Astrocyte of the hippocampus (primary cell): ENCODE measurements at places on chromosomes 7 and 10.

- DNase-seq = no peak
These were observed 31.9 kb upstream of the TBX20 start for GRCh38 chr7:35285799-35286198.

DNA sequence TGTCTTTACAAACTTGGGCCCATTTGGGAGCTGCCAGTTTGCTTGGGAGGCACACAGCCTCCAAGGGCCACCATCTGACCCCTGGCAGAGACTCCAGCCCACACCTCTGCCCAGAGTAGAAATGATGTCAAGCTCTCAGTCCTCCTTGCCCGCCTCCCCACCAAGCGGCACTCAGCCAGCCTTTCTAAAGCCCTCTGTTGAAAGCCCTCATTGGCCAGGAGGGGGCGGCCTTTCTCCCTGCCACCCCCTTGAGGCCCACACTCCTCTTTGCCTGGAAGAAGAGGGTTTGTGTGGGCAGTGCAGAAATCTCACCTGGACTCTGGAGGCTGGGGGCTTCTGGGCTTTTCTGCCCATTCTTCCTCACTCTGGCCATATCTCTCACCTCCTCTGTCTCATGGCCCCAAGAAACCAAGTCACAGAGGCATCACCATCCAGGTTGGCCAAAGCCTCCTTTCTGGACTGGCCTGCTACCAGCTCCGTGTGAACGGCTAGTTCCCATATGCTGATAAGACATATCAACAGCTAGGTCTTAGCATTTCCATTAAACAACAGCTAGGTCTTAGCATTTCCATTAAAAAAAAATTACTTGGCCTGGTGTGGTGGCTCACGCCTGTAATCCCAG, 36.1 kb downstream of the UBTD1 start:
- DNase-seq = no peak

DNA sequence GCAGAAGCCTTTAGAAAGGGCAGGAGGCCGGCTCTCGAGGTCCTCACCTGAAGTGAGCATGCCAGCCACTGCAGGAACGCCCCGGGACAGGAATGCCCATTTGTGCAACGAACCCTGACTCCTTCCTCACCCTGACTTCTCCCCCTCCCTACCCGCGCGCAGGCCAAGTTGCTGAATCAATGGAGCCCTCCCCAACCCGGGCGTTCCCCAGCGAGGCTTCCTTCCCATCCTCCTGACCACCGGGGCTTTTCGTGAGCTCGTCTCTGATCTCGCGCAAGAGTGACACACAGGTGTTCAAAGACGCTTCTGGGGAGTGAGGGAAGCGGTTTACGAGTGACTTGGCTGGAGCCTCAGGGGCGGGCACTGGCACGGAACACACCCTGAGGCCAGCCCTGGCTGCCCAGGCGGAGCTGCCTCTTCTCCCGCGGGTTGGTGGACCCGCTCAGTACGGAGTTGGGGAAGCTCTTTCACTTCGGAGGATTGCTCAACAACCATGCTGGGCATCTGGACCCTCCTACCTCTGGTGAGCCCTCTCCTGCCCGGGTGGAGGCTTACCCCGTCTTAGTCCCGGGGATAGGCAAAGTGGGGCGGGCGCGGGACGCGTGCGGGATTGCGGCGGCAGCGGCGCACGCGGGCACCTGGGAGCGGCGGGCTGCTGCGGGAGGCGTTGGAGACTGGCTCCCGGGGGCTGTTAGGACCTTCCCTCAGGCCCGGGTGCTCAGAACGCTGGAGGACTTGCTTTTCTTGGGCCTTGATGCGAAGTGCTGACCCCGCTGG, at the start of gene FAS:
Gene FAS, plus strand, starts transcription at position 415 of the 777 bp plus-strand sequence. Its CDS starts 79 bp downstream, at position 494.
- DNase-seq = peak; percentile 80

GRCh38 chr7:103336761-103337160, 7.8 kb downstream of the DNAJC2 start:
- no peak for DNase-seq

DNA sequence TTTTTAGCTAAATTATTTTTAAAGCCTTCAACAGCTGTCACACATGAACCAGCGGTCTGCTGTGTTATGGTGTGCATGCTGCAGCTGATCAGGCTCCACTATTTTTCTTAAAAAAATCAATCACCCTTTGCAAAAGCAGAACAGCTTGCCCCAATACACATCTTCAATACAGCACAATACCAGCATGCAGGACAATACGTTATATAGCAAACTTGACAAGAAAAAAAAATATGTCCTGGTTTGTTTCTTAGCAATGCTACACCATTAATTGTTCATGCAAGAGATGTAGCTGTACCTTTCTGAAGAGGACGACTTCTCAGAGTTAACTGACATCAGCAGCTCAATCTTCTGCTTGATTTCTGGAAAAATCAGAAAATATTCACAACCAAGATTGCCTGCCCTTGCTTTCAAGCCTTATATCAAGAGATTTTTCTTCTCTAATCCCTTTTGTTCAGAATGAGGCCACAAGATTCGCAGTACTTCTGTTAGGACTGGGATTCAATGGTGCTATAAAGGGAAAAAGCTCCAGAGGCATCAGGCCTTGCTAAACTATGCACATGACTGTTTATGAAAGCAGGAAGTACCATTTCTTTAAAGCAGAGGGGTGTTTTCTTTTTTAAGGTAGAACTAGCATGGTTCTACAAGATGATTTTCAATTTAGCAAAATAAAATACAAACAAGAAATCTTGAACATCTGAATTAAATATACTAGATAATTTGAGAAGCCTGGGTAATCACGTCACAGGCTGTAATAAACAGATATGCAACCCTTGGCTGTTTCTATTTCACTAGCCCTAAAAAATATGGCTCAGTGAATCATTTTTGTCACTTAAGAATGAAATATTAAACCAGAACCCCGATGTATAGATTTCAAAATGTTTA, 120.0 kb downstream of the SRPK2 start:
- DNase-seq = peak; percentile 64

DNA sequence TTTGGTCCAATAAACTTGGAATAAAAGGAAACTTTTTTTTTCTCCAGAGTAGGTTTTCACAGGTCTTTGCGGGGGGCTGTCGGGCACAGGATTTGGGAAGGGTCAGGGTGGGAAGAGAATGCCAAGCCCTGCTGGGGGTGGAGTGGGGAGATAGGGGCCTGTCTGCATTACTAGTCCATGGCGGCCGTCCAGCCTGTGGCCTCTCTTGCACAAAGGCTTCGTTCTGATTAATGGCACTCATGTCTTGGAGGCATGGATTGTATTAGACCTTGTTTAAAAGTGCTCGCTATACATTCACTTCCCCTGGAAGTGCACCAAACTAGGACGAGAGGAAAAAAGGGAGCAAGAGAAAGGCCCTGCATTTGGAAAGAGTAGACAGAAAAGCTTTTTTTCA, 37.2 kb downstream of the LRMDA start:
- DNase-seq = no peak

DNA sequence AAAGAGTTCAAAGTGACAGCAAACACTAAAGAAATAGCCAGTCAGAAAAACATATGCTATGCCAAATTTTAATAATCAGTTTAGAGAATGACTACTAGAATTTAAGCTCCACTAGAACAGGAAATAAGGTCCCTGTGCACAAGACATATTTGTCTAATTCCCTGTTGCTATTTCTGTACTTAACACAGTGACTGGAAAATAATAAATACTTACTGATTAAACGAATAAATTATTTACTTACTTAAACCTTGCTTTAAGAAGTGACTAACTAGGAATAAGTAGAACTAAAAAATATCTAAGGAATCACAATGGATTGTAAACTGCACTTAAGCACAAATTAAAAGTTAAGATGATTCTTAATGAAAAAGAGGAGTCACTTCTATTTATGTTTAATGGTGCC, 22.3 kb downstream of the NPS start:
- no peak for DNase-seq

- DNase-seq = no peak
These were observed 184.6 kb downstream of the KCNMA1 start for GRCh38 chr10:77452952-77453564.

DNA sequence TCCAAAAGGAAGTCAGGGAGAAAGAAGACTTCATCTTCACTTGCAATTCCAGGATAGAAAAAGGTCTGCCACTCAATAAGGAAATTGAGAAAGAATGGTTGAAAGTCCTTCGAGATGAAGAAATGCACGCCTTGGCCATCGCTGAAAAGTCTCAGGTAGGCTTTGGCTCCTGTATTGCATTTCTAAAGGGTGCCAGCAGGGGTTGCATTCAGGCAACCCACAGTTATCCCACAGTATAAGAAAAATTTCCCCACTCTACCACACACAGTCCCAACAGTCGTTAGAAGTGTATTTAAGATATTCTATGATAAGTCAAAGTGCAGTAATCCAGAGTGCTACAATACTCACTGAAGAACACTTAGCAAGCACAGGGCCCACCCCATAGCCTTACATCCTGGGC, 93.4 kb upstream of the FGL2 start:
- DNase-seq = no peak

DNA sequence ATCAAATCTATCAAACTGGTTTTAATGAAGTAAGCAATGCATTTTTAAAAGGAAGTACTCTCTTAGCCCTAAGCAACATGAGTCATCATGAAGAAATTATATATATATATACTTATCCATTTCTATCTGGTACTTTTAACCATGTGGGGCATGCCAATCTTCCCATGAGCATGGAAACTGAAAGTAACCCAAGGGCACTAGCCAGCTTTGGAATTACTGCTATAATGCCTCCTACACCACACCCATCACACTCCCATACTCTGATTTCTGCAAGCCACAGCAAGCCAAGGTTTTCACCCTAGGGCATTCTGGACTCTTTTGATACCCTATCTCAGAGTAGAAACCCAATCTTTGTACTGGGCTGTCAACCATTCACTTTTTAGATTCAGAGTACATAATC, 204.6 kb downstream of the IMMP2L start:
- DNase-seq = peak; percentile 16

GRCh38 chr10:124578231-124579010, 116.8 kb downstream of the LHPP start:
- DNase-seq = no peak

DNA sequence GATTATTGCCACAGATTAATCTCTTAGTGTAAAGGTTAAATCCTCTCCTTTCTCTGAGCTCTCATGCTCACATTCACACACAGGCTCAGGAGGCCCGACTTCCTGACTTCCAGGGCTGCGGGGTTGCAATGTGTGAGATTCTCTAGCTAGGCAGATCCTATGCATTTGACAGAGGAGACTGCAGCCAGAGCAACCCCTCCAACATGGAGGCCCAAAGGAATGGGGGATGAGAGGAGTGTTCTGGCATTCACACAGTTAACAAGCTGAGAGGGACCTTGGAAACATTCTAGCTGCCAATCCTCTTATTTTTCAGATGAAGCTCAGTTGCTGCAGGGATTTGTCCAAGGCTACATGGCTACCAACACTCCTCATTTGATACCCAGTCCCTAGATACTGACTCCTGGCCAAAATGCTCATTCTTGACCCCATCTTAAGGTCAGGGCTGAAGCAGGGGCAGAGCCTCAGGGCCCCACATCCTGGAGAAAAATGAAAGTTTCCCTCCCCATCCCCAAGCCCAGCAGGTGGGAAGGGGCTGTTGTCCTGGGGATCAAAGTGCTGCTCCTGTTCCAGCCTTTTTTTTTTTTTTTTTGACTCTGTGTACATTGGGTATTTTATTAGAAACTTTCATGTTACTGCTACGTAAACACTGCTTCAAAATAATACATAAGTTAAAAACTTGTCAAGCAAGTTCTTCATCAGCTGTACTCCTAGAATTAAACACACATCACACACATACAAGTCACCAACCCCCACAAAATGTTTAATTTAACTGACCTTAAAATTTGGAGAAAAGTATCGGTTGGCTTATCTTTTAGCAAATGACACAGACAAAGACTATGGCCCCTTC, 325.6 kb downstream of the PLXNA4 start:
- DNase-seq = no peak
